ENCODE measurements at places on chromosomes 2 and 18.

GRCh38 chr18:21686282-21687105, 18.1 kb downstream of the ABHD3 start:
- no peak for DNase-seq

GRCh38 chr2:73999881-74000597, 15.3 kb downstream of the TET3 start:
- DNase-seq, result no peak

- peak; percentile 45 for DNase-seq
Measured at GRCh38 chr2:211745295-211746097, 793.1 kb downstream of the ERBB4 start.

DNA sequence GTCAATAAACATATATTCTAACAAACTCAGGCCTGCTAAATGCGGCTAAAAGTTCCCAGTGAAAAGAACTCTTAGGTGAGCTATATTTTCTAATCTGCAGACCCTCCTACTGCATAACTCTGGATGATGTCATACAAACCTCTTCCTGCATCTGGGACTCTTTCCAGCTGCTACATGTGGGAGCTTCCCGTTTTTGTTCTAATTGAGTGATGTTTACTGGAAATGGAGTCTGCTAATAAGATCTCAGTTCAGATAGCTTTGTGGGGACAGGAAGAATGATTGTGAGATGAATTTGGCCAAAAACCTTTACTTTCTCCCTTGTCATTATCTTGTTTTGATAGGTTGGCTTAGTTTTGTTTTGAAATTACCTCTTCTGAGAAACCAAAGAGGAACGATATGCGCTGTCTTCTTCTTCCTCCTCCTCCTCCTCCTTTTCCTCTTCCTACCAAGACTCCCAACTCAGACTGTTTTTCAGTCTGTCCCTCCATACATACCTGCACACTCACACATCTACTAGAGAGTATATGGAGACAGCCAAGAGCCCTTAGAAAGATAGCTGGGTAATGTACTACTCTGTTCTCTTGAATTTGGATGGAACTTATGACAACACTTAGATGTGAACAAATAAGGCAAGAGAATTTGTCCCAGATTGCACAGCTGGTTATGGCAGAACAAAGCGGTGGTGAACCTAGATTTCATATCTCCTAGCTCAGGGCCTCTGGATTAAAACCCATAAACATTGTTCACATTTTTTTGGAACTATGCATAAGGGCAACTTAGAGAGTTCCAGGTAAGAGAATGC, 39.8 kb upstream of the AAK1 start:
- no peak for DNase-seq
